ENCODE measurements at places on chromosomes 12 and 14.

GRCh38 chr12:50952510-50952909, at the start of gene HIGD1C:
Gene HIGD1C, plus strand, starts transcription at chr12:50952544. Its CDS starts 1,455 bp downstream, at chr12:50953999.
- DNase-seq = no peak

GRCh38 chr12:114266536-114266935, 139.4 kb downstream of the TBX5 start:
- peak; percentile 44 for DNase-seq

DNA sequence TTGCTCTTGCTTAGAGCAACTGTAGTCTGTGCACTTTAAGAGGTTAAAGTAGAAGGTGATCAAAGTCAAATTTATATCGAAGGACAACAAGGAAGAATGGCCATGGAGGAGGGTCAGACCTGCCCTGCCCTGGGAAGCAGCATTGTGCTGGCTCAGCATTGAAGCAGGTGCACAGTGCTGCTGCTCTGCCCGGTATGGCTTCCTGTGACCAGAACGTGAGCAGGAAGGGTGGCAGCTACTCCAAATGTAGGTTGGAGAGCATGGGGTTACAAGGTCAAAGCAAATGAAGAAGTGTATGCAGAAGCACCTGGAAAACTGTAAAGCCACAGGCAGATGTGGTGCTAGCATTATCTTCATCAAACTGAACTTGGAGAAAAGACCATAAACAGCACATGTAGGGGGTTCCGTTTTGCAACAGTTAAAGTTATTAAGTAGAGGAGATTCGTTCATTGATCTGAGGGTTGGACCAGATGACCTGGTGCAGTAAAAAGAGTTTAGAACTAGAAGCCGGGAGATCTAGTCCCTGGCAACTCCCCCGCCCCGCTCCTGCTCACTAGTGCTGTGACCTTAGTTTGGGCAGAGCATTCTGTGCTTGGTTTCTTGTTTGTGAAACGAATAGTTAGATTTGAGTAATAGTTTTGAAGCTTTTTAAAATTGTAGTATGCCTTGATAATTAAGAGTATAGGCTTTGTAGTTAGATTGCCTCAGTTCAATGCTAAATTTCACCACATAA, 84.2 kb downstream of the SCN8A start:
- no peak for DNase-seq

DNA sequence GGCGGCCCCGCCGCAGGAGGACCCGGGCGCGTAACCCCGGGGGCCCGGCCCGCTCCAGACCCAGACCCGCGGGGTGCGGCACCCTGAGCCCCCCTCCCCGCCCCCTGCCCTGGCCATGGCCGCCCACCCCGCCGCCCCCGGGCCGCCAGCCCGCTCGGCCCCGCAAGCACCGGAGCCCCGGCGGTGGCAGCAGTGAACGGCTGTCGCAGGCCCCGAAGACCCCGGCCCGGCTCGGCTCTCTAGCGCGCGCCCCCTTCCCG, 221 bp downstream of the MARCHF9 start:
- no peak for DNase-seq

GRCh38 chr14:24417832-24418491, 11.5 kb downstream of the CBLN3 start:
- DNase-seq = no peak

GRCh38 chr12:3190101-3190500, 112.9 kb downstream of the TSPAN9 start:
- DNase-seq = no peak

Measured in fibroblast of skin of left quadriceps (primary cell).